ENCODE measurements at places on chromosomes 3 and 15.

DNA sequence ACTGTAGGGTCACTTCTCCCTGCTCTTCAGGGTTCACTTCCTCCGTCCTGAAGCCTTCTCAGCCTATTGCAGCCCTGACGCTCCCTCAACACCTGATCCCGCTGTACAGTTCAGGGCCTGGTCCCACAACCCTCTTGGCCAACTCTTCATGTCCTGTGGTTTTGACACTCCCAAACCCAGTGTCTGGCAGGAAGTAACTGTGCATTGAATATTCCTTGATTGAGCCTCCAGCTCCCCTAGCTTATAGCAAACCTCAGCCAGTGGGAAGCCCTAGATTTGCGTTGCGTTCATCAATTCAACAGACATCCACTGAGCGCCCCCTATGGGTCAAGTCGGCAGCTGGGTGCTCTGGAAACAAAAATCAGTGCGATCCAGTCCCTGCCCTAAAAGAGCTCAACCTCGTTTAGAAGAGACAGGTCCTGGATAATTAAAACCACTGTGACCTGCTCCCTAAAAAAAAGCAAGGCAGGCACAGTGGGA, 13.5 kb downstream of the UBAP1L start:
- peak; percentile 83 for DNase-seq

- no peak for DNase-seq
Observed at GRCh38 chr3:195880037-195880431, 28.3 kb downstream of the TNK2 start.

GRCh38 chr3:162168715-162169114, 672.1 kb downstream of the OTOL1 start:
- DNase-seq: no peak

GRCh38 chr15:76495487-76495886, 158.9 kb downstream of the ISL2 start:
- no peak for DNase-seq

DNA sequence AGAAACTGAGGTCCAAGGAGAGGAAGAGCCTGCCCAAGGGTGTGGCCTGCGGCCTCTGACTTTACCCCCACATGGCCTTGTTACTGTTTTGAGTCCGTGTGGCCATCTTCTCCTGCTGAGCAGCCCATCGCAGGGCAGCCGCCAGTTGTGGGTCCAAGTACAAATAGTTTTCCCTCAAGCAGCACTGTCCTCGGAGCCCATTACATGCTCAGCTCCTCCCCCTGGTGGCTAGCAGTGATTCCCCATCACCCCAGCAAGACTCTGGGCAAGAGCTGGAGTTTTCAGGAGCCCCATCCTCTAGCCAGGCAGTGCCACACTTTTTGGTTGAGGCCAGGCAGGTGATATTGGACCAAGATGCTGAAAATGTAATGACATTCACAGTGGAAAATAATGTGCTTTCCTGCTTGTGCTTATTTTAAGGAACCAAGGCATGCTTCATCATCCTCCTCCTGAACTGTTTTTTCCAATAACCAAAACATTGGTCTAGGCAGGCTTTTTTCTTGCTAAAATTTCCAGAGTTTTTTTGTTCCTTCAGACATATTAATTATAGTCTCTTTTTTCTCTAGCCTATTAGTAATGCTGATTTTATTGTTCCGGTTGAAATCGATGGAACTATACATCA, 23.2 kb upstream of the VILL start:
- peak; percentile 82 for DNase-seq

DNA sequence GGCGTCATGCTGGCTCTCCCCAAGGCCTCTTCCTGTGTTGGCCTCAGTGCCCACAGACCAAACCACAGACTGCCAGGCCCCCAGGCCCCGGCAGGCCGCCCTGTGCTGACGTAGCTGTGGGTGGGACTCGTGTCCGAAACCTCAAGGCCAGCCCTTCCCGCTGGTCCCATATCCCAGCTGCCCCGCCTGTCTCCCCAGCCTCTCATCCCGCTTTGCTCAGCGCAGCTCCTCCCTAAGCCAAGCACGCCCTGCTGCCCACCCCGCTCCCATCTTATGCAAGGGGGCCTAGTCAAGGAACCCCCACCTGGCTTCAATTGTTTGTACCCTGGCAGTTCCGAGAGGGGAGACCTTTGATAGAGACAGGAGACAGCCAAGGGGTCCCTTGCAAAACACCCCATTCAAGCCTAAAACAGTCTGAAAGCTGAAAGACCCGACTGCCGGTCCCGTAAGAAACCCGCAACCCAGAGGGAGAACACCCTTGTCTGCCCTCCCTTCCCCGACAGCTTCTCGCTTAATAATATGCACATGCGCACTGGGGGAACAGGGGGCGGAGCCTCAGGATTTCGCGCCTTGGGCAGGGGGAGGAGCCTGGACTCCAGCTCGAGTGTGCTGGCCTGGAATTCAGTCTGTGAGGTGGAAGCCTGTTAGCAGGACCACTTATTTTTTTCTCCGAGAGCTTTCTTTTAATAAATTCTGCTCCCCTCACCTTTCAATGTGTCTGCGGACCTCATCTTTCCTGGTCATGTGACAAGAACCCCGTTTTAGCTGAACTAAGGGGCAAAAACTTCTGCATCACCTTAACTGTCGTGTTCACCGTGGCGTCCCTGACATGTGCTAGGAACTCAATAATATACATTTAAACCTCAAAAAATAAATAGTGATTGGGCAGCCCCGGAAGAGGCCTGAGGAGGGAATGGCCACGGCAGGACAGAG, 17.2 kb downstream of the TNFAIP8L3 start:
- DNase-seq: peak; percentile 71

DNA sequence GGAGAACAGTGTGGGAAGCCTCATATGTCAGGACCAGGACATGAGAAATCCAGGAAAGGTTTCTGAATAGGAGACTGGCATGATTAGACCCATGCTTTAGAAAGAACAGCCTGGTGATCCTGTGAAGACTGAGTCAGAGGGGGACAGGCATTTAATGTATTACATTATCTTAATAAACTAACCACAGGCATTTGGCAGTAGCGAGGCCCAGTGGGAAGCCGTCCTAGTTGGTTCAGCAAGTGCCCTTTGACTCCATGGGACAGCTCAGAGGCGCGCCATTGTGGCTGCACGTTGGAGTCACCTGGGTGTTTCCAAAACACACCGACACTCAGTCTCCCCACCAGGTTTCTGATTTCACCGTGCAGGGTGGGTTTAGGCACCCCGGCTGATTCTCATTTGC, 90.5 kb upstream of the DGKG start:
- no peak for DNase-seq

- no peak for DNase-seq
Observed at GRCh38 chr3:89380016-89380415, 272.6 kb downstream of the EPHA3 start.

GRCh38 chr15:39130556-39131379, 450.1 kb upstream of the THBS1 start:
- no peak for DNase-seq

DNA sequence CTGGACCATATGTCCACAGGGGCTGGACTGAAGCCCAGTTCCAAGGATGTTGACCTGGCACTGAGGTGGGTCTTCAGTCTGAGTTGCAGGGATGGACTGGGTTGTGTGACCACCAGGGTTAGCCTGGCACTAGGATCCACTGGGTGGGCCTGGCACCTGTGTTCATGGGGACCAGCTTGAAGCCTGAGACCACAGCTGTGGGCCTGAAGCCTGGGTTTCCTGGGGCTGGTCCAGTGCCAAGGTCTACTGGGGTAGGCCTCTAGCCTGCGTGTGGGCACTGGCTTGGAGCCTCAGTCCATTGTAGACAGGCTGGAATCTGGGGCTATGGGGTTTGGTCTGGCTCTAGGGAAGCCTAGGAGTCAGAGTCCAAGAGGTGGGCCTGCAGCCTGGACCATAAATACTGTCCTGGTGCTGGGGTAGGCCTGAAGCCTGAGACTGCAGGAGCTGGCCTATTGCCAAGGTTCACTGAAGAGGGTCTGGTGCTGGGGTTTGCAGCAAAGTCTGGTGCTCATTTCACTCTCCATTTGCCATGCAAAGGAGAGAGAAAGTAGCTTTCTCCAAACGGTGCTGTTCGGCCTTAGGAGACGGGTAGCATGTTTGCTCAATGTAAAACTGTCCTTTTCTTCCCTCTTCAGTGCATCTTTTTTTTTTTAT, 51.2 kb upstream of the TBC1D5 start:
- no peak for DNase-seq

DNA sequence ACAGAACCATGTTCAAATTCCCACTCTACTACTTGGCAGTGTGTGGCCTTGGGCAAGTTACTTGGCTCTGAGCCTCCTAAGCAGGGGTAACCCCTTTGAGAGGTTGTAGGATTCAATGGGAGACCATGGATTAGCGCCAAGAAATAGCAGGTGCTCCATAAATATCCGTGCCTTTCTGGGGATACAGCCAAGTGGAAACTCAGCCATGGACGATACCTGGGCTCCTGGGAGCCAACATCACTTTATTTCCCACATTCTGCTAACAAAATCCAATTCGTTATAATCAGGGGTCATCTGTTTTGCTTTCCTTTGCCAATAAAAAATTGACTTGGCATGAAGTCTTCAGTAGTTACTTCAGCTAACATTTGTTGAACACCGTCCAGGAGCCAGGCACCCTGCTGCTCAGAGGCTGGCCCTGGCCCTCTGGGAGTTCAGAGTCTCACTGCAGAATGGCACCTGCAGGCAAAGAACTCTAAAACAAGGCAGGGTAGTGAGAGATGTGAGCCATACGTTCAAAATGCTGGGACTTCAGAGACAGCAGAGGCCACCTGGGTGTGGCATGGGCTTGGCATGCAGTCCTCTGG, 42.3 kb downstream of the ZDHHC19 start:
- DNase-seq: no peak

DNA sequence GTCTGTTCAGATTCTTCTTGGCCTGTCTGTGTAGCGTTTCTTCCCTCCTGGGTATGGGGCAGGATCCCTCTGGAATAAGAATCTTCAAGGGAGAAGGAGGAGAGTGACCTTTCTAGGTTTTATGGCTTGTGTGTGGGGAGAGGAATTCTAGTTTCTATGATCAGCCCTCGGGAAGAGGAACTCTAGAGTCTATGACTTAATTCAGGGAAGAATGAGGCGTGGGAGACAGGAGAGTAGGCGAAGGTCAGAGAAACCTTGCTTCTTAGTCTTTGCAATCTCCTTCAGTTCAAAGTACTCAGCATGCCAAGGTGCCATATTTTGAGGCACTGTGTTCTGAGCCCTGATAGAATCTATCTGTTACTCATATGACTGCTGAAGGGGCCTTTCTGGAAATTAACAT, 99.2 kb upstream of the C3orf80 start:
- no peak for DNase-seq

DNA sequence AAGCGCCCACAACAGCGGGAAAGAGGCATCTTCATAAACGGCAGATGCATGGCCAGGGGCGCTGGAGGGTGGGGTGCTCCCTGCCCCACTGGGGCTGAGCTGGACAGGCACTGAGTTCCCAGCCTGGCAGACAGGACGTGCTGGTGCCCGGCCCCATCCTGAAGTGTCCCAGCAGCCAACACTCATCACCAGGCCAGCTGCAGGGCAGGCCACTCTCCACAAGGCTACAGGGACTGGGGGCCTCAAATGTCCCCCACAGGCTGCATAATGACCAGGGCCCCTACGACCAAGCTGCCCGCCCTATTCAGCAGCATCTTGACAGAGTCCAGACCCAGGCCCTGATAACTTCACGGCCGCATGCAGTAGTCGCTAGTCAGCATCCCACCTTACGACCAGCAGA, 124.1 kb upstream of the IQSEC1 start:
- DNase-seq: no peak

GRCh38 chr3:178518660-178519396, 17.4 kb upstream of the KCNMB2 start:
- DNase-seq: no peak

DNA sequence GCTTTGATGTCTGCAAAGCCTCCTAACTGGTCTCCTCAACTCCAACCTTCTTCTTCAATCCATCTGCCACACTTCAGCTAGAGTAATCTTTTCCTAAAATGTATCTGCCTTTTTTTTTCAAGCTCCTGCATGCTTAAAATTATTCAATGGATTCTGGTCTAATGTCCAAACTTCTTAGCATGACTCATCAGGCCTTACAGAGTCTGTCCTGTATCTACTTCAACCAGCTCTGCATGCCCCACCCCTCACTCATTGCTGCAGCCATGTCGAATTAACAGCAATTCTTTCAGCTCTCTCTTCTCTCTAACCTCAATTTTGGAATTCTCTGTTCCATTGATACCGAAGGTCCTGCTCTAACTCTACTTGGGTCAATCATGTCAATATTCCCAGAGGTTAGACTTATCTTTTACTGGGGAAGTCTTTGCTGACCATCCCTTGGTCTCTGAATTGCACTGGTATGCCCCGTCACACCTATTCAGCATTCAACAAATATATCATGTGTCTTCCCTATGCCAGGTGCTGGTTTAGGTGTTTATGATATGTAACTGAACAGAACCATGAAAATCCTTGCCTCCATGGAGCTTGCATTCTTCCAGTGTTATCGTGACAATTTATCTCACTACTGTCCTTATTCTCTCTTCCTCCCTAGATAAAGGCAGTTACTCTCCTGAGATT, 88.5 kb upstream of the NANOGP8 start:
- DNase-seq: no peak

- no peak for DNase-seq
Observed at GRCh38 chr15:75181780-75182179, 19.9 kb upstream of the C15orf39 start.

- DNase-seq: no peak
Observed at GRCh38 chr3:152811974-152812760, 22.8 kb upstream of the P2RY1 start.

- DNase-seq: peak; percentile 87
Observed at GRCh38 chr3:170331143-170331542, 26.4 kb upstream of the SKIL start.

GRCh38 chr3:134211797-134212196, 38.9 kb downstream of the RYK start:
- no peak for DNase-seq

DNA sequence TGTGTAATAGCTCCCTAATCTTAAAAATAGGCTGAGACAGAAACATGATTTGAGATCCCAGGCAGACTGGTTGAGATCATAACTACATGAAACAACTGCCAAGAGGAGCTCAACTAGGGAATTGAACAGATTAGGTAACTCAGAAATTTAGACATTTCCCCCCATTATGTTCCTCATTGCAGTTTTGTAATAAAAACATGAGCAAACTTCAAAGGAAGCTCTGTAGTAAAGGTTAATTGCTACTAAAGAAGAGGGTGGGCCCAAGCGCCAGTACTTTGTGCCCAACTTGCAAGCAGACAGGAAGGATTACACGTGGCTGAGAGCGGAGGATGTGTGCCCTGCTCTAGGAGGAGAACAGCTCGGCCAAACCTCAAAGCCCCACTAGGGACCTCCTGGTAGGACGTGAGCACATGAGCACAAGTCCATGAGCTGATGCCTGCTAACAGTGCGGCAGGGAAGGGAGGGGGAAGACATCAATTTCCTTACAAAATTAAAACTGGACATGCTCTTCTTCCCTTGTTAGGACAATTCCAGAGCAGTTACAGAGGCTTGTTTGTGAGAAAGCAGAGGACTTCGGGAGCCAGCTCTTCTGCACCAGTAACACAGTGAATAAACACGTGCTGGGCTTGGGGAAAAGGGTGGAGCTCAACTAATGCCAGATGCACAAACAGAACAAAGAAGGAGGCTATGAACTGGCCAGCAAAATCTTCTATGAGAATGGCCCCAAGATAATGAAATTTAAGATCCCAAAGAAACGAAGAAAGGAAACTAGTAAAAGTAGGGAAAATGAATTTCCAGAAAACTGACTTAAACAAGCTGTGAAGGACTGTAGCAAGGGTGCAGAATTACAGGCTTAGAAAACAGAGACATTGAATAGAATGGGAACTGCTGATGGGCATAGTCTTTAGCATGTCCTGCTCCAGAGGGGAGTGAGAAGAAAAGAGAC, 275.5 kb downstream of the MECOM start:
- DNase-seq: peak; percentile 69
